ENCODE measurements at places on chromosomes 13 and 19.
A peak's percentile ranks its signal among the peaks of the same experiment; 100 is the strongest.

DNA sequence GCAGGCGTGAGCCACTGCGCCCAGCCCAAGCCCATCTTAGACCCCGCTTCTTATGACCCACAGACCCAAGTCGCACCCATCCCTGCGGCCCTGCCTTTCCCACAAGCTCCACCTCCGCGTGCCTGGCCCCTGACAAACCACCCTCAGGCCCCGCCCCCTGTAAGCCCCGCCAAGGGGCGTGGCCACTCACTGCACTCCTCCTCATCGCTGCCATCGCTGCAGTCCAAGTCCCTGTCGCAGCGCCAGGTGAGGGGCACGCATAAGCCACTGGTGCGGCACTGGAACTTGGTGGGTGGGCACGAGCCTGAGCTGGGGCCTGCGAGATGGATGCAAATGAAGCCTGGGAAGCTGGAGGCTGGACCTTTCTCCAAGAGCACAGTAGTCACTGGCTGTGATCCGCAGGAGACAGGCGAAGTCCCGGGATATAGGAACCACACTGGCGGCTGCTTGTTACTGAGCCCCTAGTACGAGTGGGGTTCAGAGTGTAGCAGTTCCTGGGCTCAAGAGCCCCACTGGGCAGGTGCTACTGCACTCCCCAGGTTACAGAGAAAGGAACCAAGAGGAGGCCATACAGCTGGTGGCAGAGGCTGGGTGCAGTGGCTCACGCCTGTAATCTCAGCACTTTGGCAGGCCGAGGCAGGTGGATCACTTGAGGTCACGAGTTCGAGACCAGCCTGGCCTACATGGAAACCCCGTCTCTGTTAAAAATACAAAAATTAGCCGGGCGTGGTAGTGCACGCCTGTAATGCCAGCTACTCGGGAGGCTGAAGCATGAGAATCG is 3.1 kb downstream of the CD320 start:
- no peak for DNase-seq

DNA sequence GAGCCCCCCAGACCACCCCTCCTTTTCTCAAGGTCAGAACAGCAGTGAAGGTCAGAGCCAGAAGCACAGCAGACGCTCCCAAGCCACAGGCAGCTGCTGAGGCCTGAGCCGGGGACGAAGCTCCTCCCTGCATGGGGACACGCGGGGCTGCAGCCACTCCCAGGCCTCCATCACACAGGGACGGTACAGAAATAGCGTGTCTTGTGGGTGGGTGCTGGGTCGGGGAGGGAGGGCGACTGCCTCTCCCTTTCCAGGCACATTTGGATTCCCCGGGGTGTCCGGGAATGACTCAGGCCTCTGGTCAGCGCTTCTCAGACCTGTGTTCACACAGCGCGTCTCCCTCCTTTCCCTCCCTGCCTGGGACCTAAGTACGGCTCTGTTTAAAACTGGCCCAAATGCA is 33.2 kb downstream of the RASA3 start:
- DNase-seq = peak; percentile 62

DNA sequence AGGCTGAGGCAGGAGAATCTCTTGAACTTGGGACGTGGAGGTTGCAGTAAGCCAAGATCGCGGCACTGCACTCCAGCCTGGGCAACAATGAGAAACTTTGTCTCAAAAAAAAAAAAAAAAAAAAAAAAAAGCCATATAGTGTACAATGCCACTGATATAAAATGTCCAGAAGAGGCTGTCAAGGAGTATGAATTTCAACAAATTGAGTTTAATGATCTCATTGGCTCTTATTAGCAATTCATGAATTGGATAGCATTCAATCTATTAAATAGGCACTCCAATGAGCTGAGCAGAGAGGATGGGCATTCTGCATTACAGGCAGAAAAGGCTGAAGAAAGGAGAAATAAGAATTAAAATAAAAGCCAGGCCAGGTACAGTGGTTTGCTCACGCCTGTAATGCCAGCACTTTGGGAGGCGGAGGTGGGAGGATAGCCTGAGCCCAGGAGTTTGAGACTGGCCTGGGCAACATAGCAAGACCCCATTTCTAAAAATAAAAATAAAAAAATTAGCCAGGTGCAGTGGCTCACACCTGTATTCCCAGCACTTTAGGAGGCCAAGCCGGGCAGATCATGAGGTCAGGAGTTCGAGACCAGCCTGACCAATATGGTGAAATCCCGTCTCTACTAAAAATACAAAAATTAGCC is 757 bp upstream of the LMNB2 start:
- DNase-seq = no peak

DNA sequence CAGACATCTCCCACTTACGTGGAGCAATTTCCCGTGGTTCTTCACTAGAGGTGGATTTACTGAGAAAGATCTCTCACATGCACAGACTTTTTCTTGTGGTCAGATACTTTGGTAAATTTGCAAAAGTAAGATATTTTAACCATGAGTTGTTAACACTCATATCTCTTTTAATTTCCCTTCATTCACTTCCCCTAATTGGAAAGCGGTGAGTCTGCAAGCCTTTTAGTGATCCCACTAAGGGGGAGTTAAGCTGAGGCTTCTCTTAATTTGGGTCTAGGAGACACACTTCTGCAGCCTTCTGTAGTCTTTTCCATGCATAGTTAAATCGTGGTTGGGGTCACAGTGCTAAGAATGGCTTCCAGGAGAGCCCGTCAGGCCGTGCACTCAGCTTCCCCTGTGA is 30.7 kb upstream of the SERPINE3 start:
- no peak for DNase-seq

DNA sequence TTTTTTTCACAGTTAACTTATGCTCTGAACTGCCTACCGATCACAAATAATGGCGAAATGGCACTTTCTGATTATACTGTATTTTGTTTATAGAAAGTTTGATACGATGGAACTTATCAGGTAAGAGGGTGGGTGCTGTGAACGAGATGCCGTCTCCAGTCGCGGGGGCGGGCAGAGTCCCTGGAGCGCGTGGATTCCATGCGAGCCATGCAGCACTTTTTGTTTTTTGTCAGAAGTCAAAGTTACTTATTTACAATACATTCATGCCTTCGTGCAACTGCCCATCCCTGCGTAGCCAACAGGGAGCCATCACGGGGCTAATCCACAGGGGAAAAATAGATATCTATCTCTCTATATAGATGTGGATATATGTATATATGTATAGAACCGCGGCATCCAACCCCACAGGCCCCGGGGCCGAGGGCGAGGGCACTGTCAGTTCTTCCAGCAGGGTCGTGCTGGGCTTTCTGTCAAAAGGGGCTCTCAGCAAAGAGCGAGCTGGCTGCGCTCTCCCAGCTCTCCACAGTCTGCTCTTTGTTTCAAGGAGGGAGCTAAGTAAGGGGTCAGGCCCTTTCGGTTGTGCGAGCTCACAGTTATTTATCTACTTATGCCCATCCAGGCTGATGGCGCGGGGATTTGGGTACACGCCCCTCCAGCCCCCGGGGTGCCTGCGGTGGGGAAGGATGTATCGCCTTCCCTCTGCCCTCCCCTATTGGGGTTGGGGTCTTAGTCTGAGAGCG is 3.4 kb downstream of the SLITRK1 start:
- DNase-seq = no peak

- no peak for DNase-seq
These were observed 23.5 kb downstream of the STARD13 start for GRCh38 chr13:33262062-33262487.

DNA sequence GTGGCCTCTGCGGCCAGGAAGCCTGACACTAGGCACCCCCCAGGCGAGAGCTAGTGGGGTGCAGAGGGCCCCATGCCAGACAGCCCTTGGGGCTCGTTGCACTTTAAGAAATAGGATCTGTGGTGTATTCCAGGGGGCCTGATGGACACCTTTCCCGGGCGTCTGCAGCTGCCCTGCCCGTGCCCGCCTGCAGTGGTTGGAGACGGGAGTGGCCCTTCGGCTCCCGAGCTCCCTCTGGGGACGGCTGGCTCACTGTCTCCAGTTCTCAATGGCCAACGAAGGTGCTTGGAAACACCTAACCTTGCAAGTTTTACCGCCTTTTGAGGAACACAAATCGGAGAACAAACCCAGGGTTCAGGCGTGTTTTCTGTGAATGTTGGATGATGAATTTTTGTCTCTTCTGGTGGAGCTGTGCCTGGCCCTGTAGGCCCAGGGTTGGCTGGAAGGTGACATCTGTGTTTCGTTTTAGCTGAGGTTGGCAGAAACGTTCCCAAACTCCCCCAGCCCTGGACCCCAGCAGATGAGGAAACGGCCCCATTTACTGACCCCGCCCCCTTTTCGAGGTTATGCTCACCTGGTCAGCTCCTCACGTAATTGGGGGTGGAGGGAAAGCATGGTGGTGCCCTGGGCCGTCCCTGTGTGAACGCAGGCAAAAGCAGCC is 17.4 kb upstream of the NPAS1 start:
- no peak for DNase-seq

- DNase-seq = no peak
These were observed 25.5 kb upstream of the MCF2L start for GRCh38 chr13:112943309-112944125.

DNA sequence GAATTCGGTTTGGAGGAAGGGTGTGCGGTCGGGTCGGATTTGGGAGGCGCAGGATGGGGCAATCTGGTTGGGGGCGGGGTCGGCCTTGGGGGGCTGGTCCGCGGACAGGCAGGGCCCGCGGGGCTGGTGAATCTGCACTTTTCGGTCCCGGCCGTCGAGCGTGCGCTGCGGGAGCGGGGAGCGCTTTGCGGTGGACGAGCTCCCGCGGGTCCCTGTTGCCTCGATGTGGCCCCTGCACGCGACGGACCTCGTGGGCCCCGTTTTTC is 11.9 kb downstream of the PEAK3 start:
- no peak for DNase-seq

DNA sequence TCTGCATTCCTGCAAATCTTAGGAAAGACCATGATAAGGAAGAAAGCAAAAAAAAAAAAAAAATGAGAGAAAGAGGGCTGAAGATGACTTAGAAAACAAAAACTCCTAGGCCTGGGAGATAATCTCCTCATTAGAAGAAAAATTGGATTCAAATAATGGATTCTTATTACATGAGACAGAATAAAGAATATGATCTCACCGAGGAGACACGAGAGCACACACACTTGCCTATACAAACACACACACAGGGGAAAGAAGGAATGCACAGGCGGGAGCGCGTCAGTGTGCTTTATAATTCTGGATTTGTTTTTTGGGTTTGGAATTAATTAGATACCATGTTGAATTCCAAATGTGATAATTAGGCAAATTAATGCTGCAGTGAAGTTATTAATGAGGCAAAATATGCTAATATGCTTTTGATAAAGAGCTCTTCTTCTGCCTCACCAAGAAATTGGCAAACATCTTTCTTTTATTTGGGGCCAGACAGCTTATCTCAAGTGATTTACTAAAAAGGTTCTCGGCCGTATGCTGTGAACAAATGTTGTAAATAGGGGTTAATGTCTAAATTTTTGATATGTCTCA is 36.1 kb upstream of the PCDH8 start:
- DNase-seq = no peak

DNA sequence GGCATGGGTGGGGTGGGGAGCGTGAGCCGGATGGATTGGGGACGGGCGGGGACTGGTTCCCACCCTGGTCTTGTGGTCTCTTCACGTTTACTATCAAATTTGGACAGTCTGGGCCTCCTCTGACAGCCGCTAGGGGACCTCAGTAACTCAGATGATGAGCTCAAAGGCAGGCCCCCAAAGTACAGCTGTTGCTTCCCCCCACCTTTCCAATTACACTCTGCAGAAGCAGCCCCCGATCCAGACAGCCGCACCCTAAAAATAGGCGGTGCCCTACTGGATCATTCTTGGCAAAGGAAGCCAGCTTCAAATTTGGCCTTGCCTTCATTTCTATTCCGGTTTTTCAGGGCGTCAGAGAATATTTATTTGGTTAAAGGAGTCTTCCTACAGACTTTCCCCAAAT is 1.9 kb upstream of the FOXO1 start:
- no peak for DNase-seq

- no peak for DNase-seq
These were observed 231.7 kb upstream of the MIR17HG start for GRCh38 chr13:91115776-91116175.

- DNase-seq = no peak
These were observed 96.2 kb upstream of the VSTM2B start for GRCh38 chr19:29429581-29429980.

DNA sequence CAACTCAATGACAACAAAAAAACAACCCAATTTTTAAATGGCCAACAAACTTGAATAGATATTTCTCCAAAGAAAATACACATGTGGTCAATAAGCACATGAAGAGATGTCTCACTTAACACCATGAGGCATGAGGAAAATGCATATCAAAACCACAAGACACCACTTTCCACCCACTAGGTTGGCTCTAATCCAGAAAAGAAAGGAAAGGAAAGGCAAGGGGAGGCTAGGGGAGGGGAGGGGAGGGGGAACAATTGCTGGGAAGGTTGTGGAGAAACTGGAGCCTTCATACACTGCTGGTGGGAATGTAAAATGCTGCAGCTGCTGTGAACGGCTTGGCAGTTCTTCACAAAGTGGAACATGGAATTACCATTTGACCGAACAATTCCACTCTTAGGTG is 854.3 kb downstream of the UQCRFS1 start:
- DNase-seq = no peak

- no peak for DNase-seq
These were observed 162.8 kb downstream of the CACNA1A start for GRCh38 chr19:13343514-13343913.

DNA sequence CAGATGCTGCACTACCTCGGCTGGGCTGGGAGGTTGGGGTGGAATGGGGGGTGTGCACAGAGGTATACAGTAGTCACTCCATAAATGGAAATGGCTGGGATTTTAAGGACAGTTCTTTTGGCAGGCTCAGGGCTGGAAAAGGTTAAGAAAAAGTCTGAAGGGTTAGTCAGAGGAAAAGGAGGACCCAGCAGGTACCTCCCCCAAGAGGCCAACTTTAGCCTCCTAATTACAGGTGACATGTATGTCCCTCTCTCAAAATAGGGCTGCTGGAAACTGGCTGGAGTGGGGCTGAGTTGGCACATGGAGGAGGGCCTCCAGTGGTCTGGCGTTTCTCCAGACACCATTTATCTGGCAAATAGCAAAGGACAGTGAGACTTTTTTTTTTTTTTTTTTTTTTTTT is 994 bp downstream of the CCDC194 start:
- no peak for DNase-seq

GRCh38 chr13:76425935-76426334 is 460.3 kb downstream of the KCTD12 start:
- peak; percentile 51 for DNase-seq

DNA sequence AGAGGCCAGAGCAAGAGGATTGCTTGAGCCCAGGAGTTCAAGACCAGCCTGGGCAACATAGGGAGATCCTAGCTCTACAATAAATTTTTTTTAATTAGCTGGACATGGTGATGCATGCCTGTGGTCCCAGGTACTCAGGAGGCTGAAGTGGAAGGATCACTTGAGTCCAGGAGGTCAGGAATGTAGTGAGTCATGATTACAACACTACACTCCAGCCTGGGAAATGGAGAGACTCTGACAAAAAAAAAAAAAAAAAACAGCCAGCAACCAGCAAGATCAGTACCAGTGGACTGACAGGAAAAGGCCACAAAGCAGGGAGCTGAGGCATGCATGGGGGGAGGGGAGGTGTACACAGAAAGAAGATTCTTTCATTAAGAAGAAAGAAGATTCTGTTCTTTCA is 52.7 kb upstream of the RFXAP start:
- DNase-seq = peak; percentile 28

GRCh38 chr19:8367327-8368001 is 3.5 kb downstream of the ANGPTL4 start:
- peak; percentile 95 for DNase-seq

- DNase-seq = no peak
These were observed 128.3 kb upstream of the MCF2L start for GRCh38 chr13:112840472-112841302.

GRCh38 chr19:55559684-55560083 is 14.3 kb upstream of the SBK3 start:
- DNase-seq = no peak

GRCh38 chr13:49098771-49099512 is 121.2 kb upstream of the MLNR start:
- no peak for DNase-seq

GRCh38 chr19:18263324-18264136 is 10.7 kb downstream of the IQCN start:
- DNase-seq = no peak

Data from fibroblast of skin of left quadriceps (primary cell).